ENCODE measurements at places on chromosomes 12 and 14.

DNA sequence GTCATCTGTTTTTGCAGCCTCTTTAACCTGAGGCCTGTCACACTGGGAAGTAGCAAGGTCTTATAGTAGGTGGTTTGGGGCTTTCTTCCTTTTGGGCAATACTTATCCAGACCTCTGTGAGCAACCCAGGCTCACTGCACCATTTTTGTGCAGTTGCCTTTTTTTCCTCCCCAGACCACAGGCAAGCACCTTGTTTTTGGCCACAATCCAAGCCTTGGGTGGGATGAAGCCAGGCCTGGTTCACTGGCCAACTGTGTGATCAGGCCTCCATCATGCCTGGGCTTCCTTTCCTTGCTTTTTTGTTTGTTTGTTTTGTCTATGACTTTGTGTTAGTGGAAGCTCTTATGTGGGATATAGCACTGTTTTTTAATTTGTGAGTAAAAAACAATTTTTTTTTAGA, 71.7 kb downstream of the DNAH10 start:
- no peak for DNase-seq

DNA sequence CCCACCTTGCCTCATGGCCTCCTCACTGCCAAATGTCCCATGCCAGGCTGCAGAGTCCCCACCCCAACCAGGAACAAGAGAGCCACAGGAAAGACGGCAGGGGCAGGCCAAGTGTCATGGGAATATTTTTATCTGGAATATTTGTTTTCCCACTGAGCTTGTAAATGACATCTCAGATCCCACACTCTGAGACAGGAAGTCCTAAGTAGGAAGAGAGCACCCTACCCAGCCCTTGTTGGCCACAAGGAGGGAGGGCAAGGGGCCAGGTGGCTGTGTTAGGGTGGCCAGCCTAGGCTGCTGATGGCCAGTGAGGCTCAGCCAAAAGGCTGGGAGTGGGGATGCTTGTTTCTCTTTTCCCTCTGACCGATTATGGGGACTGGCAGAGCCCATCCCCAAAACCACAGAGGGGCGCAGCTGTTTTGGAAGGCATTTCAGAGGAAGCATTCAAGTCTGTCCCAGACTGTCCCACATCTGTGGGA, 7.7 kb upstream of the MEG3 start:
- DNase-seq: no peak

DNA sequence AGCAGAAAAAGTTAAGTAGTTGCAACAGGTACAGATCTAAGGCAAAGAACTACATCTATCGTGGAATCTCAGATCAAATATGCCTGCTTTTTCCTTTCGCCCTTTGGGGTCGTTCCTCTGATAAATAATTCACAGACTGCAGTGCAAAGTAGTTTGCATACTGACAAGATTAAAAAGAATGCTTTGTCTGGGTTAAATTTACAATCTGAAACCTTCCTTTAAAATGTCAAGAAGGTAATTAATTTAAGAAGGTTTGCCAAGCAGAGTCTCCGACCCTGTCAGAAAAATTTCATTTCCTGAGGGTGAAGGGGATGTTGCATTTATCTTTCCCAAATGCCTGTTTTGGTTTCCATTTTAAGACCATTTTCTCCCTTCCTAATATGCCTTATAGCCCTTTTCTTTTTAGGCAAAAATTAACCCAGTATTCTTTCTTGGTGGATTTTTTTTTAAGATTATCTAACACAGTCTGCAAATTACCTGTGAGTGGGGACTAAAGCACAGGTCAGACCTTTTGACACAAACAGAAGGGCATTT, 406.9 kb downstream of the LRIG3 start:
- DNase-seq: no peak

DNA sequence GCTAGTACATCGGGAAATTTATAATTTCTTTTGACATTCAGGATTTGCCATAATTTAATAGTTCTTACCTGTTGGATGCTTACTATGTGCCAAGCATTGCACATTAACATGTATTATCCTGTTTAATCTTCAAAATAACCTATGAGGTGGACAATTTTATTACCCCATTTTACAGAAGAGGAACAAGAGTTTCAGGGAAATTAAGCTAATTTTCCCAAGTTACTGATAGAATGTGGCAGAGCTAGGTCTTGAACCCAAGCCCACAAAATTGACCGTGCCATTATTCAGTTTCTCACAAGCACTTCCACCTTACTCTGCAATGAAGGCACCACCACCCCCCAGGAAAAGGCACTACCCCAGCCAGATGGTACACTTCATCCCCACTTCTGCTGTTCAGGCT, 161.1 kb upstream of the PLEKHG7 start:
- DNase-seq: no peak

- no peak for DNase-seq
These were observed 4.7 kb upstream of the ITGB7 start for GRCh38 chr12:53211476-53212381.
